ENCODE measurements at places on chromosomes 5 and 9.

- peak; percentile 46 for DNase-seq
These were observed 661 bp downstream of the NSMF start for GRCh38 chr9:137458194-137459151.

- no peak for DNase-seq
These were observed 3.3 kb downstream of the NR6A1 start for GRCh38 chr9:124767821-124768220.

DNA sequence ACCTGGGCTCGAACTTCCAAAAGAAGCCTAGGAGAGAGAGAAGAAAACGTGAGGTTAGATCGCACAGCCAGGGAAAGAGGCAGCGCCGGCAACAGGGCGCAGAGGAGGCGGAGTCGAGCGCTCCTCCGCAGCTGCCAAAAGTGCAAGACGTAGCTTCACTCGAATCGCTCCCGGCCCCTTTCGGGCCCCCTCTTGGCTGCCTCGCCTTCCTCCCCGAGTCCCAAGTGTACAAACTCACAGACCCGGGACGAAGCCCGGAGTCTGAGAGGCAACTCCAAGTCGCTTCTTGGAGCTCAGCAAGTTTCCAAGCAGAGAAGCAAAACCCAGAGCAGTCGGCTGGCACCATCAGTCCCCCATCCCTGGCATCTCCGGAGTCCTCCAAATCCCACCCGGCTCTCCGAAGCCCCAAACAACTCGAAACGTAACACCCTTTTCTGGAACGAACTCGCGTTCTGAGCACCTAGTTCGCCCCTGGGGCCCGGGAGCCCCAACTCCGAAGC lies 1.2 kb downstream of the MIER3 start:
- DNase-seq: peak; percentile 90

DNA sequence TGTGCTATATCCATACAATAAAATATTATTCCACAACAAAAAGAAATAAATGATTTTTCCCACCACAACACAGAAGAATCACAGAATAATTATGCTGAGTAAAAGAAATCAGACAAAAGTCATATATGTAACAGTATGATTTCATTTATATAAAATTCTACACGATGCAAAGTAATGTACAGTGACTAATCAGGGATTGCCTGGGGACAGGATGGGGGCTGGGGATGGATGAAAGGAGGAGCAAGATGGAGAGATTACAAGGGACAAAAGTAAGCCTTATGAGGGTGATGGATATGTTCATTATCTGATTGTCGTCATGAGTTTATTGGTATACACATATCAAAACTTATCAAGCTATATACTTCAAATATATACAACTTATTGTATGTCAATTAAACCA lies 154.0 kb downstream of the FBN2 start:
- DNase-seq: no peak

DNA sequence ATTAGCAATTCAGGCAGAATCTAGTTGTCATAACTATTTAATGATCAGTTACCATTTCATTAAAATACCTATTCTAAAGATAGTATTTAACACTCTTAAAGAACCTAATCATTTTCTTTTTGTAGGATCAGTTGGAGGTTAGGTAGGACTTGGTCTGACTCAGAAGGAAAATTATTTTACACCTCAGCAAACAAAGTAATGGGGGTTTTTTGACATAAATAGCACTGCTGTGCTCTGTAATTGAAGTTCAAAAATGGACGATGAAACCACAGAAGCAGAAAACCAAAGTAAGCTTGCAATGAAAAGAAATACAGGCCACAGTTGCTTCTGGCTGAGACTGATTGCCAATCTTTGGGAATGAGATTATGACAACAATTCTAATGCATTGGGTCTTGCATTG lies 187.0 kb upstream of the TRPM3 start:
- no peak for DNase-seq

- peak; percentile 22 for DNase-seq
These were observed 339.7 kb downstream of the RAB3C start for GRCh38 chr5:58922461-58923171.

- no peak for DNase-seq
These were observed 33.9 kb downstream of the HABP4 start for GRCh38 chr9:96483733-96484390.

- DNase-seq: no peak
These were observed 365.2 kb downstream of the GADD45G start for GRCh38 chr9:89969881-89970639.

DNA sequence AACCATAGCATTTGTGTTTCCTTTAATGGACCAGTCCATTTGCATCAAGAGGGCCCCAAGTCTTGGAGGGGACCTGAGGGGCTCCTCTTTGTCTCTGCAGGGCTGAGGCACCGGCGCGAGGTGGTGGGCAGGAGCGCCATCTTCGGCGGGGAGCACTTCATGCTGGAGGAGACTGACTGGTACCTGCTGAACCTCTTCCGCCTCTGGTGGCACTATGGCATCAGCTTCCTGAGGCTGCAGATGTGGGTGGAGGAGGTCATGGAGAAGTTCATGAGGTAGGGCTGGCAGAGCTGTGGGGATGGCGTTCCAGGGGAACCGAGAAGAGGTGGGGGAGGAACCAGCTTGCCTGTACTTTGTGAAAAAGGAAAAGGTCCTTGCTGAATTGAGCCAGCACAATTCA lies 6.1 kb downstream of the PCYOX1L start:
- DNase-seq: no peak

DNA sequence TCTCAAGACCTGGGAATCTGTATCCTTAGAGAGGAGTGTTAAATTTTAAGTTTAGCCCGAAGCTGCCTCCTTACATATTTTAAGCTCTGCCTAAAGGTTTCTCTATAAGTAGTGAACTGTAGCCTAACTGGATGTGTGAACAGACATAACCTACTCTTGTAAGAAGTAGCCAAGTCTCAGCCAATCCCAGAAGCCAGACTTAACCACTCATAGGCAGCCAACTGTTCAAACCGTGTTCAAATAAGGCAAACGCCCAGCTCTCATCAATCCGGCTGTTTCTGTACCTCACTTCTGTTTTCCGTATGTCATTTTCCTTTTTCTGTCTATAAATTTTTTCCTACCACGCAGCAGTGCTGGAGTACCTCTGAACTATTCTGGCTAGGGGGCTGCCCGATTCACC lies 58.7 kb upstream of the HRH2 start:
- DNase-seq: no peak

- DNase-seq: peak; percentile 39
These were observed 550 bp downstream of the CORO2A start for GRCh38 chr9:98191671-98192502.

- no peak for DNase-seq
These were observed 73.3 kb downstream of the CCDC192 start for GRCh38 chr5:127776477-127776876.
